SK-N-MC (cell line): ENCODE measurements at places on chromosomes 2 and 18.

GRCh38 chr2:65501074-65501473, 68.7 kb upstream of the SPRED2 start:
- no peak for DNase-seq

GRCh38 chr2:40401896-40402295, 50.0 kb downstream of the SLC8A1 start:
- no peak for DNase-seq

DNA sequence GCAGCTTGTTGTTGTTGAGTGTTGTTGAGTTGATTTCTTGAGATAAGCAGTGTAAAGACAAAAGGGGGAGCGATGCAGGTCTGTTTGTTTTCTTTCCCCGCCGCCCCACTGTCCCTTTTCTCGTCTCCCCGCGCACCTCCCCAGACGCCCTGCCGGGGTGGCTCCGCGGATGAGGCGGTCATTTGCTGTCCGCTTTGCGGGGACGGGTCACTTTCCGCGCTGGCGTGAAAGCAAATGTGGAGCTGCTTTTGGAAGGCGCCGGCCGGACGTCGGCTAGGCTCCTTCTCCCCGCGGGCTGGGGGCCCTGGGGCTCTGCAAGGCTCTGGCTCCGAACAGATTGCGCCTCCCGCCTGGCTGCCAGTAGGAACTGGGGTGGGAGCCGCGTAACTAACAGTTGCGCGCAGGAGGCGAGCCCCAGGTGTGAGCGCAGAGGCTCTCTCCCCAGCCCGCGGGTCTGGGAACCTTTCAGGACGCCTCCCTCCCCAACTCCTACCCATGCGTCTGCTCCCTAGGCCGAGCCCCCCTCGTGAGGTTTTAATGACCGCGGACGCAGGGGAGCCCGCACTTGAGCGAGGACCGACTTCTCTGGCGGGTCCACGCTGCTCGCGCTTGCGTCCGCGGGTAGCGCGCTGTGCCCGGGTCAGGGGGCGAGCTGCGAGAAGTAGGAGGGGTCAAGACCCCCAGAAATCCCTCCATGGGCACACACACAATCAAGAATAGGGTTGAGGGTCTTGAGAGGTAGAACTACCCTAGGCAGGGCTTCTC, 146.6 kb downstream of the MEIS1 start:
- DNase-seq = no peak

DNA sequence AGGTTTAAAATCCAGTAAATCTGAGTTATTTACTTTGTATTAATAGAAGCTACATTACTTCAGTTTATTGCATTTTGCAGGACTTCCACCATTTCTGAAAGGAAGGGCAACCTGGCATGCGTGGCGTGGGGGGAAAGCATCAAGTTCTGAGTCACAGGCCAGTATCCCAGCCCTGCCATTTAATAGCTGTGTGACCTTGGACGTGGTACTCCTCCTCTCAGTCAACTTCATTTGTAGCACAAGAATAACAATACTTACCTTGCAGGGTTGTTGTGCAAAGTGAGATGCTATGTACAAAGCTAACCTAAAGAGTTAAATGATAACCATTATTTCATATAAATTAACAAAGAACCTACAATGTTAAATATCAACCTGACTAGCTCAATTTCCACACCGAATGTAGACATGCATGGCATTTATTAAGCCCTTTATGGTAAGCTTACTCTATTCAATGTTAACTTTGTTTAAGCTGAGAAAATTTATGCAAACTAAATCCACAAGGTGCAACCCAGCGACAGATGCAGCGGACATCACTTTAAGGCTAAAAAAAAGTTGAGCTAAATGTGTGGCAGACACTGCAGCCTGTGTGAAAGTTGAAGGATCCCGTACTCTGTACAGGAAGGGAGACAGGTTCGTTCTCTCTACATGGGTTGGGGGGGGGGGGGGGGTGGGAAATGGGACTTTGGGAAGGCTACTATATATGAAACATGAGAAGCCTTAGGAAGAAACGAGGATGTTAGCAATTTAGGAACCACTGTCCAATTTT, 17.2 kb upstream of the STPG4 start:
- DNase-seq = no peak
